Thyroid gland (tissue), 4 donors: ENCODE measurements at places on chromosomes 3 and 15. TPM values are rescaled to one million over a fixed set of nuclear protein-coding genes. Genes with fewer than 3 reads are reported as not detected.

DNA sequence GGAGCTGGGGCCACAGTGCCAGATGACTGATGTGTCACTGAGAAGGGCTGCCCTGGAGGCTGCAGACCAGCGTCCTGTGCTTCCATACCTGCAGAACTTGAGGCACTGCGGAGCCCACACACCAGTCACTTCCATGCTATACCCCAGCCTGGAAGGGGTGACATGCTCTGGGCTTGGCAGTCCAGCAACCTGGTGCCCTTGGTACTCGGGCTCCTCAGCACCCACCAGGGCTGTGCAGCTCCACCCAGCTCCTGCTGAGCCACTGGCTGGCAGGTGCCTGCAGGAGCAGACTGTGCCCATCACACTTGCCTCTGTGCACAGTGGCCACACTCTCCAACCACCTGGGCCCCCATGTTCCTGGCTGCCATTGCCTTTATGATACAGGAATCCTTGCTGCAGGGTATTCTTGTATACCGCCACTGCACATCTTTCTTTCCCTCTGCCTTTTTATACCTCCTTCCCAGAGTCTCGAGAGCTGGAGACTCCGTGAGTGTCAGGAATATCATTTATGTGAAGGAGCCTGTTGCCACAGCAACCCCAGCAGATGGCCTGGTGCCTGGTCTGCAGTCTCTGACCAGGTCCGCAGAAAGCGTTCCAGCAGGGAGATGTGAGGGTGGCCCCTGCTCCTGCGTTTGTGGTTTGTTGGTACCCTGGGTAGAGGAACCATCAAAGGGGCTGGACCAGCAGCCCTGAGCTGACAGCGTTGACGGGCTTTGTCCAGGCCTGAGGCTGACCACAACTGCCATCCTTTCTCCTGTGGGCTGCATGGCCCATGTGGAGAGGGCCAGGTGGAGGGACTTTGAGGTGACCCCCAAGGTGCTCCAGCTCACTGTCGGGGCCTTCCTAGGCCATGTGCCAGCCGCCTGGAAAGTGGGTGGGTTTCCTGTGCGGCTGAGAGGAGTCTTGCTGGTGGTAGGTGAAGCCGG is 93.4 kb upstream of the PLXNA1 start:
- no peak overlapping the region for H3K27ac ChIP-seq
- H3K27me3 ChIP-seq, result no peaks in the 10 kb centered on the region
- no peaks in the 10 kb centered on the region for H3K36me3 ChIP-seq
- H3K4me3 ChIP-seq, result no peak overlapping the region
- H3K4me1 ChIP-seq, result no peaks in the 10 kb centered on the region

GRCh38 chr15:51874751-51875644 is 45.5 kb downstream of the TMOD3 start:
- DNase-seq, result no peak
- peaks cover 8% of the 10 kb centered on the region for H3K36me3 ChIP-seq
- H3K27me3 ChIP-seq, result no peaks in the 10 kb centered on the region
- H3K4me1 ChIP-seq, result peaks cover 27% of the 10 kb centered on the region
- peak overlapping the region; percentile 11 for H3K27ac ChIP-seq
- no peak overlapping the region for H3K4me3 ChIP-seq

DNA sequence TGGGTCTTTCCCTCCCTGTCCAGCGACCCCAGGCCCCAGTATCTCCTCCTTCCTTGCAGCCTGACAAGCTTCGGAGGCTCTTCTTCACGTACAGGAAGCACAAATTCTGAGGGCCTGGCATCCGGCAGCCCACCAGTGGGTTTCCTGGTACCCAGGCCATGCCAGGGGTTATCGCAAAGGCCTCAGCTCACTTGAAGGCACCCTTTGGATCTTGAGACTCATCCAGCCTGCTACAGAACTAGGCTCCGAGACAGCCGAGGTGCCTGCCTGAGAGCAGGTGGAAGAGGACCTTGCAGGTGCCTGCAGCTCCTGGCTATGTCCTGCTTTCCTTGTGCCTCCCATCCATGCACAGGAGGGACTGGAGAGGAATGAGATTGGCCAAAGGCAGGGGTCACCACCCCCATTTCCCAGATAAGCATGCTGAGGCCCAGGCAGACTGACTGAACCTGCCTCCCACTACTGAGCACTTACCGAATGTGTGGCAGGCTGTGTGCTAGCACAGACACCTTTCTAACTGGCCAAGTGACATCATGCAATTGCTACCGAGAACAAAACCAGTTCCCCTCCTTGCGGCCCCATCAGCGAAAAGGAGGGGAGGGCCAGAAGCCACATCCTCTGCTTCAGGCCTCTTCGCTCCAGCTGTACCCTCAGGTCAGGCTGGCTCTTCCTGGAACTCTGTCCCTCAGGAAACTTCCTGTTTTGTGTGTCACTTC is 11.2 kb downstream of the SH2D7 start:
- H3K4me3 ChIP-seq, result no peak overlapping the region
- no peaks in the 10 kb centered on the region for H3K4me1 ChIP-seq
- H3K36me3 ChIP-seq, result no peaks in the 10 kb centered on the region
- H3K27ac ChIP-seq, result no peak overlapping the region
- no peaks in the 10 kb centered on the region for H3K27me3 ChIP-seq
- peak; percentile 8 for DNase-seq

- H3K4me3 ChIP-seq, result no peak overlapping the region
- no peaks in the 10 kb centered on the region for H3K27me3 ChIP-seq
- no peaks in the 10 kb centered on the region for H3K4me1 ChIP-seq
- DNase-seq, result no peak
These were observed 884.7 kb downstream of the NAALADL2 start for GRCh38 chr3:175743733-175744400.

DNA sequence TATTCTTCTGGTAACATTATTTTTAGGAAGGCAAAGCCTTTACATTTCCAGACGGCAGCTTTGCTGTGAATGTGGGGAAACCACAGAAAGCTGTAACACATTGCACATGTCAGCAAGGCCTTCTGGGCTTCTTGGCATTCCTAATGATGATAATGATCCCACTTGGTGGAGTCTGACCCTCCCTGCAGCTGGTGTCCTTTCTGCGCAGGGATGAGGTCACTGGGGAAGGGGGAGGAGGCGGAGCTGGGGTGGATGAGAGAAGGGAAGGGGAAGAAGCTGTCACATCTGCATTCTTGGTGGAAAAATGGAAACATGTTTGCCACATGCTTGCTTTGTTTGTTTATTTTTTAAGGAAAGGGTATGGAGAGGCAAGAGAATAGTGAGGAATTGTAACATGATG is 68.6 kb downstream of the FILIP1L start:
- DNase-seq, result peak; percentile 12
- H3K4me3 ChIP-seq, result no peak overlapping the region
- no peak overlapping the region for H3K27ac ChIP-seq
- peaks cover 18% of the 10 kb centered on the region for H3K4me1 ChIP-seq
- H3K27me3 ChIP-seq, result no peaks in the 10 kb centered on the region
- H3K36me3 ChIP-seq, result no peaks in the 10 kb centered on the region

DNA sequence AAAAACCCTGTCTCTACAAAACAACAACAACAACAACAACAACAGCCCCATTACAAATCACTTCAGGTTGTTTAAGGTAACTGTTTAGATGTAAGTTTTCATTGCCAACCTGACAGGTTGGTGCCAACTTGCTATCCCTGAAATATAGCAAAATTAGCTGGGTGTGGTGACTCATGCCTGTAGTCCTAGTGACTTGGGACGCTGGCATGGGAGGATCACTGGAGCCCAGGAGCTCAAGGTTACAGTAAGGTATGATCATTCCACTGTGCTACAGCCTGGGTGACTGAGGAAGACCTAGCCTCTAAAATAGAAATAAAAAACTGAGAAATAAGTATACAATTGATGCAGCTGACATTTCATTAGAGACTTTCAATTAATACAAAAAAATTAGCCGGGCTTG is 36.0 kb upstream of the CDAN1 start:
- no peak overlapping the region for H3K4me3 ChIP-seq
- H3K36me3 ChIP-seq, result peaks cover 3% of the 10 kb centered on the region
- peaks cover 7% of the 10 kb centered on the region for H3K4me1 ChIP-seq
- no peaks in the 10 kb centered on the region for H3K27me3 ChIP-seq
- no peak for DNase-seq

DUOXA2 gene
- 48.4 TPM for total RNA-seq

RBMS3 gene
- total RNA-seq, result 116 TPM

LCTL gene
- total RNA-seq, result not detected

MNS1 gene
- 0.78 TPM for total RNA-seq
